ENCODE measurements at places on chromosomes 2 and 18.

GRCh38 chr2:119174993-119175347, 16.4 kb upstream of the C1QL2 start:
- DNase-seq = no peak

GRCh38 chr18:59876310-59876626, 23.5 kb upstream of the PMAIP1 start:
- DNase-seq = no peak

DNA sequence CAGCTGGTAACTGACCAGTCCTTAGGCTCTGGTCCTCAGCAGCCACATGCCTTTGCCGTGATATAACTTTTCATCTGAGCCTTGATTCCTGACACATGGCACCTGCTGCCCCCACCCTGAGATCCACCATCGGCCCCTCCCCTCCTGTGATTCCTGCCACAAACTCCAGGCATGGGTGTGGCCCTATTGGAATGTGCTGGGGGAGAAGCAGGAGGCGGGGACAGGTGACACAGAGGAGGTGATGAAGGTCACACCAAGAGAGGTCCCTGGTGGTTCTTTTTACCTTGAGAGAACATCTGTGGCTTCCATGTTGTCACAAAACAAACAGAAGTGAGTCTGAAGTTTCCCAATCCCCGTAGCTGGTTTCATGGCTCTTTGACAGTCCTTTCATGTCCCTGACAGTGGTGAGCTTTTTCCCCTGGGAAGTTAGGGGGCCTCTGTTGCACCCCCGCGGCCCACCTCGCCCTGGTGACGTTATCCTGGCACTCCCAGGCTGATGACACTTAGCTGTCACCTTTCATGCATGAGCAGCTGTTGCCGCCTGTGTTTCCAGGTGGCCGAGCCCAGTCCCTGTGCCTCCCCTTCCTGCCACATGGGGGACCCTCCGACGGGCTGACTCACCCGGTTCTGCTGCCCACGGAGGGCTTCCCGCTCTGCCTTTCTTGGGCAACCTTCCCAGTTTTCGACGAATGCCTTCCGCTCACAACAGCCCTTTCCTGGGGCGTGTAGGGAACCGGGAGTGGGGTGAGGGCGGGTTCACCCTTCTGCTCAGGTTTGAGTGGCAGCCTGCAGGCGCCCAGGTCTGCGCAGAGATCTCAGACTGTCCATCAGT, 66.3 kb upstream of the GLI2 start:
- no peak for DNase-seq

- no peak for DNase-seq
Observed at GRCh38 chr2:64534363-64534762, 10.2 kb downstream of the AFTPH start.
